Activated CD8-positive, alpha-beta memory T cell treated with anti-CD3 and anti-CD28 coated beads for 48 hours (primary cell): ENCODE measurements at places on chromosomes 3 and 15.

DNA sequence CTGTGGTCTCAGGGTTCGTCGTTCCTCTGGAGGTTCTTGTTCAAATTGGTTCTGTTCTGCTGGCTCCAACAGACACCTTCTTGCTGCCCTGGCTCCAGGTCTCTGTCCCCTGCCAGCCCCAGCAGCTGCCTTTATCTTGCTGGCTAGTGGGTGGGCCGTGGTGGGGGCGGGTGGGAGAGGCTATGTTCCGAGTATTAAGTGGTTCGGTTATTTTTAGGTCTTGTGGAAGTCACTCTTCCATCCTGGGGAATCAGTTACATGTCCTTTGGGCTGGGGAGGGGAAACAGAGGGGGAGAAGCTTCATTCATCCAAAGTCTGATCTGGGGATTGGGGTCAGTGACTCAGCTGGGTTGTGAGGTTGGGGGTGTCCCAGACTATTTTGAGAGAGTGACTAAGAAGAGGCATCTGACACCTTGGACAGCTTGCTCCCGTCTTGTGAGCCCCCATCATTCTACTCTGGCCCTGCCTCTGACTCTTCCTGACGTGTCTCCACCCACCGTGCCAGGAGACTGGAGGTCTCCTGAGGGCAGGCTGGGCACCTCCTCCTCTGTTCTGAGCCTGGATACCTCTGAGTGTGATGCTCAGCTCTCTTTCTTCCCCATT is at the start of gene XIRP1:
TSS of gene XIRP1 (minus strand) at position 106 of the 603 bp plus-strand sequence. CDS start 3,150 bp downstream, outside the sequence.
- DNase-seq = no peak

DNA sequence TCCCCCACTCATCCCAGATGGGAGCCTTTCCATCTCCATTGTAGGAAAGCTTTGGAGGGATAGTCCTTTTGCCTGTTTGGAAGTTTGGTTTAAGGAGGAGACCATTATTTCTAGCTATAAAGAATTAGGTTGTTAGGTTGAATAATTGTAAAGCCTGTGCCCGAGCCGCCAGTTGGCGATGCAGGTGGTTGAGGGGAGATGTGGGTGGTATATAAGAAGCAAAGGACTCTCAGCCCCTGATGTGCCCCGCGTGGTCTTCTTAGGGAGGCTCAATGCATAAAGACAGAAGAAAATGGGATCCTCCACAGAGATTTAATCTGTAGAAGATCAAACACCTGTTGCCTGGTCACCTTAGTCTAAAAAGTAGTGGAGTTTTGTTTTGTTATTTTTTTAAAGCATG is 55.7 kb downstream of the CHDH start:
- DNase-seq = no peak

DNA sequence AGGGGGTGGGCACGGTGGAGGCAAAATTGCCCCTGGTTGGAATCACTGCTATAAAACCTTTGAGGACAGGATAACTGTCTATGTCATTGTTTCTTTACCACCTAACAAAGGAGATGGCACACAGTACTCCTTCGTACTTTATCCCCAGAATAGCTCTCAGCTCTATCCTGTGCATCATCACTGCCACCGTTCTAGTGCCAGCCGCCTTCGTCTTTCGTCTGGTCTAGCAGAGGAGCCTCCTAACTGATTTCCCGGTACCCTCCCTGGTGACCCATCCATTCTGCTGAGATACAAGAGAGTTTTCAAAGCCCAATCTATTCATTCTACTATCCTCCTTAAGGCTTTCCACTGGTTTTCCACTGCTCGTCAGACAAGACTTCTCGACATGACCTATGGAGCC is 67.9 kb upstream of the PRICKLE2 start:
- DNase-seq = no peak

- DNase-seq = no peak
These were observed 56.7 kb upstream of the TSC22D2 start for GRCh38 chr3:150351398-150351797.

DNA sequence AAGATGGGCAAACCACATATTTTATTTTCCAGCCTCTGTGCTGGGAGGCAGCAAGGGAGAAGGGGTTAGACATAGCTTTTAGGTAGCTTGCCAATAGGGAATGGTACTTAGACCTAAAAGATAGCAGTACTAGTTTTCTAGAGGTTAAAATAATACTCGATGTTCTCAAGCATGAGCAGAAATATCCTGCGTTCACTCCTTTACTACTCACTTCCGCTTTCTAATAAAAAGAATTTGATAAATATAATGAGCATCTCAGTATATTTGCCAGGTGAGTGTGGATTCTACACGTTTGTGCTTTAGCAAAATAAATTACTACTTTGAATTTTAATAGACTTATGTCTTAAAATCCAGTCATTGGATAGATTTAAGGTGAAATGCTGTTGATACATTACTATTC is 39.4 kb upstream of the CD47 start:
- no peak for DNase-seq

GRCh38 chr3:70277304-70277703 is 35.1 kb downstream of the MDFIC2 start:
- DNase-seq = no peak

- no peak for DNase-seq
These were observed 28.8 kb downstream of the MKRN3 start for GRCh38 chr15:23594252-23594770.

- no peak for DNase-seq
These were observed 35.8 kb downstream of the ATP2B2 start for GRCh38 chr3:10469441-10470119.

DNA sequence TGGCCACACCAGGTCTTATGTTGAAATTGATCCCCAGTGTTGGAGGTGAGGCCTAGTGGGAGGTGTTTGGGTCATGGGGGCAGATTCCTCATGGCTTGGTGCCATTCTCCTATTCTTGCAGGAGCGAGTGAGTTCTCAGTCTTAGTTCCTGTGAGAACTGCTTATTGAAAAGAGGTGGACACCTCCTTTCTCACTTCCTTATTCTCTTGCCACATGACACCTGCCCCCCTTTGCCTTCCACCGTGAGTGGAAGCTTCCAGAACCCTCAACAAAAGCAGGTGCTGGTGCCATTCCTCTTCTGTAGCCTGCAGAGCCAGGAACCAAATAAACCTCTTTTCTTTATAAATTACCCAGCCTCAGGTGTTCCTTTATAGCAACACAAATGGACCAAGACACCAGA is 318.1 kb upstream of the MCTP2 start:
- no peak for DNase-seq

DNA sequence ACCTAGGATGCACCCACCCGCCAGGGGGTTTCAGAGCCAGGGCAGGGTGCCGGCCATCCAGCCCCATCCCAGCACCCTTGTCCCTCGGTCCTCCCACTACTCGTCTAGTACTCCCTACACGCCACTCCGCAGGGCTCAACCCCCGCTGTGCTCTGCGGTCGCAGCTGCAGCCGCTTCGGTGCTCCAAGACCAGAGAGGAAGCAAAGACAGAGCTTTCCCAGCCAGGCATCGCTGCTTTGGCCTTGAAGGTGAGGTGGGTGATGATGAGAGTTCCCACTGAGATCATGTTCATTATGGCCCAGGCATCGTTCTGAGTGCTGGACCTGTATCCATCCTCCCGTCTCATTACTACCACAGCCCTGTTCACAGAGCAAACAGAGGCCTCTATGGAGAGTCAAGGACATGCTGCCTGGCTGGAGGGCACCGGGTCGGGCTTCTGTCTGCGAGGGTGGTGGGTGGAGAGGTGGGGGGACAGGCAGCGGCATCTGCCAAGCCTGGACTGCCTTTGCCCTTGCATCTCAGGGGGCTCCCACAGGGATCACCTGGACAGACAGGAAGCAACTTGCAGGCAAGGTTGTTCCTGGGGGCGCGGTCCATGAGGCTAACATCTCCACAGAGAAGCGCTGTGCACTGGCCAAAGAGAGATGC is 66.9 kb downstream of the KLF13 start:
- no peak for DNase-seq

DNA sequence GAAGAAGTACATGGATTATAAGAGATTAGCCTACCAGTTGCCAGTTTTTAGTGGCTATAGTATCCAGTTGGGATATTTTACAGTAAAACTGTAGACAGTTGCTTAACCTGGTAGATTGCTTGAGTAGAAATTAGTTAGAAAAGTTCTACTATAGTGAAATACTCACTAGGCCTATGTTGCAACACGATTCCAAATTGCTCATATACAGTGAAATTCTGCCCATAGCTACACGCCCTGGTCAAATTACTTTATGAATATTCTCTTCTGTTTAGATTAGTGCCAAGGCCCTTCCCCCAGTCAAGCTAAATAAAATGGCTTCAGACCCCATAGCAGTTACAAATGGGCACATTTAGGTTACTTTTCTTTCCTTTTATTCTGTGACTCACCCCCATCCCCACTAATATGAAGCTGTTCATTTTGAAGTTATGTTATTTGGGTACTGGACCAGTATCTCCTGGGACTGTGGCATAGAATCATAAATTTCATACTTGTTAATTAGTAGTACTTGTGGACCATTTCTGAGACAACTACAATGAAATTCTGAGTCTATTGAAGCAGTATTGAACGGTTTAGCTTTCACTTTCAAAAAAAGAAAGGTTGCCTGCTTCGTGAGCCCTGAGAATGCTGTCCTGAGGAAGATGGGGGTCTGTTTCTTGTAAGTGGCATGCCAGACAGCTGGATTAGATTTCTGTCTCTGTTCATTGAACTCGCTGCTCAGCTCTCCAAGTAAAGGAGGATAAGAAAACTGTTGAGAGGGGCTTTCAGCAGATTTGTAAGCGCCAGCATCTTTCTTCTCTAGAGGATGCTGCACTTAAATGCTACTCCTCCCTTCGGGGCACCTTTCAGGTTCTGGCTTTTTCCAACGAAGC is 65.8 kb upstream of the CFAP20DC start:
- no peak for DNase-seq

- no peak for DNase-seq
These were observed 492.4 kb downstream of the FHIT start for GRCh38 chr3:60758831-60759230.

DNA sequence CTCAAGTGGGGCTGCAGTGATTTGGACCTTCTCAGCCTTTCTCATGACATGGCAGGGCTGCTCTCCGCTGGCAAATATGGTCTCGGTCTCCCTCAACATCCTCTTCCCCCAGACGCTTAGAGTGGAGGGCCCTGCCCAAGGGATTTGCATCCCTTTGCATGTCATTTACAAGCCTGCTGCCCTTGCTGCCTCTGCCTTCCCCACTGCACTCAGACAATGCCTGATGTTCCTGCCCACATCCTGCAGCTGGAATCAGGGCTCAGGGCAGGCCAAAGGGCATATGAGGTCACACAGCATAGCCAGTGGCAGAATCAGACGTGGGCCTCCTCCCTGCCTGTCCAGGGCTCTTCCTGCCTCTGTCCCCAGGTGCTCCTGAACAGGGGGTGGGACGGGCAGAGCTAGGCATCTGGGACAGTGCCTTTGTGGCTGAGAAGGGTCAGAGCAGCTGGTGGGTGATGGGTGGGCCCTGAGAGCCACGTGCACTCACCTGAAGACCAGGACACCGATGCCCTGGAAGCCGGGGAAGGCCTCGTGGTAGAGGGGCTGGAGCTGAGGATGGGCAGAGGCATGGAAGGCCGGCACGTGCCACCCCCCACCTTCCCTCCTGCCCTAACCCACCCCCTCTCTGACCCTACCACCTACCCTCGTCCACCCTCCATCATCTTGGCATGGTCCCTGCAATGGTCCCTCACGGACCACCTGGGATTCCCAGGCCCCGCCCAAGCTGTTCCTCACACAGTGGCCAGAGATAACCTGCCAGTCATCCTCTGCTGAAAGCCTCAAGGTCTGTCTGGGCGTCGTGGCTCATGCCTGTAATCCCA is 27.4 kb upstream of the GOLGA6C start:
- DNase-seq = no peak

GRCh38 chr3:99429502-99429901 is 208.9 kb upstream of the COL8A1 start:
- no peak for DNase-seq

GRCh38 chr3:109943181-109943580 is 605.8 kb upstream of the DPPA4 start:
- DNase-seq = no peak

DNA sequence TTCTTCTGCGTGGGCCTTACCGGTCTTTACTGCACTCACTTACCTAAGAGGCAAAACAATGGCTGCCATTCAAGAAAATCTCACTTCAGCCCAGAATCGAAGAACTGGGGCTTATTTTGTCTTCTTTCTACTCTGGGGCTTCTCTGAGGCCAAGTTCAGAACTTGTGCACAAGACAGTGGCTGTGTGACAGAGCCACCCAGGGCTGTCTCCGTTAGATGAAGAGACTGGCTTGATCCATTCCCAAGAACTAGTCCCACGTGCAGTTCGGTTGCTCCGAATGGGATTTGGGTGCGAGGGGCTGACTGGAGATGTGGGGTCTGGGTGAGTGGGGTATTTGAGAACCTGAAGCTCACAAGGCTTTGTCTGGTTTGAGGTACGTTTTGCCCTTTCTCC is 795 bp upstream of the TCF12 start:
- DNase-seq = no peak

GRCh38 chr3:57977818-57978235 is 30.4 kb upstream of the FLNB start:
- no peak for DNase-seq

DNA sequence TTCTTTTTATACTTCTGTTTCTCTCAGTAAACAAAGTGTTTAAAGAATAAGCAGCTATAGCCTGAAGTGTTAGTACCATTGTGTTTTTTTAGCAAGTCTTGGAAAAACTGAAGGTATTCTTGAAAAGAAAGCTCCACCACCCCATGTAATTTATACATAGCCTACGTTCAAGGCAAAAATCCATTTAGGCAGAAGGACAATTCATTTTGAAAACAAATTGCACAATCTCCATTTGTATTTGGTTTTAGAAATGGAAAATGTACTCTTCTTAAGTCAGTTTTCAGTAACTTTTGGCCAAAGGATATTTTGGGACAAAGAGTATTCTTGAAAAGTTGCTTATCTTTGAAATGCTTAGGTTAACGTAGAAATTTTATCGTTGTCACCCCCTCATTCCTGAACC is 34.5 kb downstream of the PTPRG start:
- DNase-seq = no peak

- DNase-seq = no peak
These were observed 25.4 kb downstream of the ZIC4 start for GRCh38 chr3:147380977-147381376.

- DNase-seq = no peak
These were observed 780 bp upstream of the ACAD9 start for GRCh38 chr3:128878556-128879124.

DNA sequence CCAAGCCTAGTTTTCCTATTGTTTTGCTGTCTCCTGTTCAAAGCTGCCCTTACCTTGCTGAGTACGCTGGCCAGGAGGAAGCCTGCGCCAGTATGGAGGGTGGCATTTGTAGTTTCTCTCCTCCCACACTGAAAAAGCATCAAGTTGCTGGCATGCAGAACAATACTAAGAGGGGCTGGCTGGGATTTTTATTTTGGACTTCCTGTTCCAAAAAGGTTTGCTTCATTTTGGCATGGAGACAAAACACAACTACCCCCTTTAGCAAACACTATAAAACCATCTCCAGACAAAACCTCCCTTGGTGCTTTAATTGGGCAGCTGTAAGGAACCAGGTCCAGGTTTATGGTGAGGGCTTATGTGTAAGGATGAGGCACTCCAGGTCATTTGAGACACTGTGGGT is 457.6 kb downstream of the PDCD6IP start:
- DNase-seq = no peak

GRCh38 chr15:43872416-43873020 is 45.7 kb downstream of the WDR76 start:
- DNase-seq = no peak

GRCh38 chr3:168889666-168890065 is 773.8 kb downstream of the MECOM start:
- no peak for DNase-seq

GRCh38 chr3:49124991-49125670 is 4.5 kb upstream of the USP19 start:
- DNase-seq = no peak

GRCh38 chr15:36501063-36501678 is 78.3 kb upstream of the CDIN1 start:
- DNase-seq = no peak

GRCh38 chr3:13487403-13487802 is 7.3 kb downstream of the HDAC11 start:
- no peak for DNase-seq
